ENCODE measurements at places on chromosomes 7 and 10. TPM values are rescaled to one million over a fixed set of nuclear protein-coding genes. Genes with fewer than 3 reads are reported as not detected.

- no peak for DNase-seq
Observed at GRCh38 chr7:139183878-139184338, 47.1 kb upstream of the UBN2 start.

- DNase-seq = no peak
Observed at GRCh38 chr10:118504467-118505205, 90.8 kb downstream of the PRLHR start.

DNA sequence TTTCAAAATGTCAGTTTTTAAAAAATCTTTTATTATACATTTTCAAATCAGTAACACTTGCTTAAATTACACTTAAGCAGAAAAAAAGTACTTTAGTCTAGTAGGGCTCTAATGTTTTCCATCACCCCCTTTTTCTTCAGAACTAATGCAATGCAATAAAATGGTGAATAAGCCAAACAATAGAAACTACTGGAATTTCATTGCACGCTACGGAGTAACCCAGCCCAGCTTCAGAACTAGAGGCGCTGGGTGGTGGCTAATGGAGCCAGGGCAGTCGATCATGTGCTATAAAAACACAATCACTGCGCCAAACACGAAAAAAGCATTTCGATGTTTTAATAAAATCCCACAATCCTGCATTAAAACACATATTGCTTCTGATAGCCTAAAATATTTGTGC lies 59.9 kb upstream of the ODAD2 start:
- no peak for DNase-seq

Gene STOX1
- 0.15 TPM for total RNA-seq

Gene PPP1R17
- not detected for total RNA-seq
